ENCODE measurements at places on chromosomes 5 and 9.

DNA sequence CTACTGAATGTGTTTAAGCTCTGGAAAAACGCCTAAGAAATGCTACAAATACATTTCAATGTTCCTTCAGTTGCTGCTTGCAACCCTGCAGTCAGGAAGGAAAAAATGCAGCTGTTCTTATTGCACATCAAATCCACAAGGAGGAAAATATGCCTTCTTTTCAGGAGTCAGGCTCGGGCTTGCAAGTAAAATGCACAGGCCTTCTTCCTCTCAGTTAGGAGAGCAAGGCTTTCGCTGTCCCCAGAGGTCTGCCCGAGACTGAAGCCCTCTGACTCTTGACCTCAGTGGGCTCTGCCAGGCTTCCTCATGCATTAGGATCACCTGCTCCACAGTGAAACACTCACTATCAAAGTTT is 899 bp upstream of the SHC3 start:
- DNase-seq, result no peak

- no peak for DNase-seq
These were observed 418.7 kb upstream of the WWC1 start for GRCh38 chr5:167872791-167873190.

GRCh38 chr5:74313896-74314295 is 326.6 kb downstream of the ENC1 start:
- DNase-seq, result no peak

GRCh38 chr9:87301371-87301770 is 196.3 kb upstream of the DAPK1 start:
- no peak for DNase-seq

DNA sequence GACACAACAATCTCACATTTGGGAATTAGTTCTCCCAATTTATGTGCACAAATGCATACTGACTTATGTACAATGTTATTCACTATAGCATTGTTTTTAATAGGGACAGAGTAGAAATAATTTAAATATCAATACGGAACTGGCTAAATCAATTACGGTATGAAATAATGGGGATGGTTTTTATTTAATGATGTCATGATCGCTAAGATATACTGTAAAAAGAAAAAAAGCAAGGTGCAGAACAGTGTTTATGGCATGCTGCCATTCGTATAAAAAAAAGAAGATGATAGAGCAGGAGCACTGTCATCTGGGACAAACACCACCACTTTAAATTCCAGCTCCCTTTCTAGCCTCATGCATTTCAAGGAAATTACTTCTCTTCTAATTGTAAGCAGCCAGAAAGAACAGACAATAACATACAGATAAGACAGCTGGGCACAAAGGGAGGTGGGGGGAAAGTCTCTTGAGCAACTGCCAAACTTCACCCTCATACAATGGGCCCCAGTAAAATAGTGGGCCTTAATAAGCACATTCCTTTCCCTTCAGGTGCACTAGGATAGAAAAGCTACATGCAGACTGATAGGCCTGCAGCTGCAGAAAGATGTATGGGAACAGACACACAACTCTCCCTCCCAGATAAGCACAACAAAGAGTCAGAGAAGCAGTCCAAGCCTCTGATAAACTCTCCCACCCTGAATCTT is 8.4 kb downstream of the SREK1IP1 start:
- DNase-seq, result no peak

DNA sequence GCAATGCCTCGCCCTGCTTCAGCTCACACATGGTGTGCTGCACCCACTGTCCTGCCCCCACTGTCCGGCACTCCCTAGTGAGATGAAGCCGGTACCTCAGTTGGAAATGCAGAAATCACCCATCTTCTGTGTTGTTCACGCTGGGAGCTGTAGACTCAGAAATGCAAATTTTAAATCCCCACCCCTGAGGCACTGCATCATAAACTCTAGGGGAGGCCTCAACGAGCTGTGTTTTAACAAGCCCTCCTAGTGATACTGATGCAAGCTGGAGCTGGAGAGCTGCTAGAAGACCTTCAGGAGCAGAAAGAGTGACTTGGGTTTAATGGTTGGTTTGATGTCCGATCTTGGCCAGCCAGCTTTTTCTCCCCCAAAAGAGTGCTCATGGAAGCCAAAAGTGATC is 146.0 kb upstream of the MAST4 start:
- DNase-seq, result no peak

DNA sequence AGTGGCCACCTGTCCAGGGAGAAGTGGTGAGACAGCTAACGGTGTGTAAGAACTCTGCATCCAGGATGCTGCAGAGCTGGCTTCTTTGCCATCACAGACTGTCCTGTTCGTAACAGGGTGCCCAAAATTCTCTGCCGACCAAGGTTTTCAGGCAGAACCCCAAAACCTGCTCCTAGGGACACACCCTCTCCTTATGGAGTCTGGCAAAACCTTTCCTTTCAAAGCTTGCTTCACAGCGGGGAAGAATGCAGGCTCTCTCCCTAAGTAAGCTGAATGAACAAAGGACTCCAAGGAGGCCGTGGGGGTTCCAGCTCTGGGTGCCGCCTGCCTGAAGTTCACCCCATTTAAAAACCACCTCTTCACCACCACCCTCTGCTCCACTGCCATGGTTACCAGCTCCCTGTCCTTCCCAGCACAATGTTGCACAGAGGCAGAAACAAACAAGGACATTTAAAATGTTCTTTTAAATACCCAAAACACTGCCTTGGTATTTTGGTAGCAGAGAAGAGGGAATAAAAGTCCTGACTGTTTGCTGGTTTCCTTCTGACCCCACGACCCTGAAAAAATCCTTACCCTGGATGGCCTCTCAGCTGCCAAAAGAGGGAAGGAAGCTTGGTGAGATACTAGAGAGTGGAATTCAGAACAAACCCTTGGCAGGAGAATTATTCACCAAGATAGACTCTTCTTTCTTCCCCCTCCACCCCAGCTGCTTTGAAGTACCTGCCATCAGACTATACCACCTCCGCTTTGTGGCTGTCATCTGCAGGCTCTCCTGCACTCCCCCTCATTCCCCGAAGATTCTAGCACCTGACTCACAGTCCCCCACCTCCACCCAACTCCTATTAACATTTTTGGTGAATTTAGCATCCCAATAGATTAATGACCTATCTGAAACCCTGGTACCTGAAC is 7.1 kb upstream of the KLF9 start:
- DNase-seq, result peak; percentile 17

DNA sequence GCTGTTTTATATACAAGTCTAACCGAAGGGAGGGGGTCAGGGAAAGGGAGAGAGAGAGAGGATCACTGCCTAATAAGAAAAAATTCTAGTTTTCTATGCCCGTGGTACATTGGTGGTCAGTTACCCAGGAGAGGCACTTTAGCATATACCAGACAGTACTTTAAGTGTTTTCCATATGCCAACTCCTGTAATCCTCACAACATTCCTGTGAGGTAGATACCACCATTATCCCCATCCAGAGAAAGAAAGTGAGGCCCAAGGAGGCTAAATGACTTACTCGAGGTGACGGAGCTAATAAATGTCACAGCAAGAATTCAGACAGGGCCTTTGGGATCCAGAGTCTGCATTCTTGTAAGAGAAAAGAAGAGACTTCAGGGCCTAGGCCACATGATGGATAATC is 161.8 kb downstream of the NTRK2 start:
- no peak for DNase-seq

Measured in NB4 (cell line).